Neural crest cell (in vitro differentiated cells): ENCODE measurements at places on chromosomes 3 and 15.

- H3K36me3 ChIP-seq: no peaks in the 10 kb centered on the region
- H3K4me3 ChIP-seq: no peak overlapping the region
- no peak overlapping the region for H3K27ac ChIP-seq
- H3K4me1 ChIP-seq: peaks cover 12% of the 10 kb centered on the region
- DNase-seq: no peak
Measured at GRCh38 chr3:16411441-16411840, 102.1 kb downstream of the RFTN1 start.

- H3K27ac ChIP-seq: no peak overlapping the region
- no peak overlapping the region for H3K4me3 ChIP-seq
- peaks cover 33% of the 10 kb centered on the region for H3K36me3 ChIP-seq
- DNase-seq: no peak
- peaks cover 8% of the 10 kb centered on the region for H3K4me1 ChIP-seq
Measured at GRCh38 chr3:31629054-31629453, 96.3 kb downstream of the STT3B start.

GRCh38 chr3:66692042-66692765 is 191.4 kb upstream of the LRIG1 start:
- peak overlapping the region; percentile 29 for H3K27ac ChIP-seq
- peaks cover 23% of the 10 kb centered on the region for H3K4me1 ChIP-seq
- H3K36me3 ChIP-seq: no peaks in the 10 kb centered on the region
- no peak overlapping the region for H3K4me3 ChIP-seq
- no peak for DNase-seq
- no peaks in the 10 kb centered on the region for H3K27me3 ChIP-seq

GRCh38 chr3:76107935-76108570 is 322.7 kb upstream of the ZNF717 start:
- H3K36me3 ChIP-seq: no peaks in the 10 kb centered on the region
- H3K27me3 ChIP-seq: no peaks in the 10 kb centered on the region
- no peak overlapping the region for H3K27ac ChIP-seq
- H3K4me1 ChIP-seq: no peaks in the 10 kb centered on the region
- H3K4me3 ChIP-seq: no peak overlapping the region

- H3K27ac ChIP-seq: no peak overlapping the region
- no peak overlapping the region for H3K4me3 ChIP-seq
- peaks cover 25% of the 10 kb centered on the region for H3K4me1 ChIP-seq
- H3K36me3 ChIP-seq: no peaks in the 10 kb centered on the region
- DNase-seq: no peak
Measured at GRCh38 chr3:129345971-129346370, 67.3 kb downstream of the HMCES start.

DNA sequence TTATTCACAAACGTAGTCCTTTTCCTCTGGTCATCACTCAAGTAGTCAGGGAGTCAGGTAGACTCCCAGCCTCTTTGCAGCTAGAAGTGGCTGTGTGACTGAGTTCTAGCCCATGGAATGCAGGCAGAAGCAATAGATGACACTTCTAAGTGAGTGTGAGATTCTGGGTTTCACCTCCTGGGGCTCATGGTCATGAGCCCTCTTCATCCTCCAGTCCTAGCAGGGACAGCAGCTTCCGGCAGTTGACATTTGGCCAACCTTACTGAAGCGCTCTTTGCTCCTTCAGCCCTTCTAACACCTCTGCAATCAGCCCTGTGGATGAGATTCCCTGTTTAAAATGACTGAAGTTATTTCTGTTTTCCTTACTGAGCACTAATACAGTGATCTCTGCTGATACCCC is 21.8 kb downstream of the SLC12A8 start:
- no peak overlapping the region for H3K4me3 ChIP-seq
- peaks cover 21% of the 10 kb centered on the region for H3K4me1 ChIP-seq
- no peak overlapping the region for H3K27ac ChIP-seq
- DNase-seq: no peak

DNA sequence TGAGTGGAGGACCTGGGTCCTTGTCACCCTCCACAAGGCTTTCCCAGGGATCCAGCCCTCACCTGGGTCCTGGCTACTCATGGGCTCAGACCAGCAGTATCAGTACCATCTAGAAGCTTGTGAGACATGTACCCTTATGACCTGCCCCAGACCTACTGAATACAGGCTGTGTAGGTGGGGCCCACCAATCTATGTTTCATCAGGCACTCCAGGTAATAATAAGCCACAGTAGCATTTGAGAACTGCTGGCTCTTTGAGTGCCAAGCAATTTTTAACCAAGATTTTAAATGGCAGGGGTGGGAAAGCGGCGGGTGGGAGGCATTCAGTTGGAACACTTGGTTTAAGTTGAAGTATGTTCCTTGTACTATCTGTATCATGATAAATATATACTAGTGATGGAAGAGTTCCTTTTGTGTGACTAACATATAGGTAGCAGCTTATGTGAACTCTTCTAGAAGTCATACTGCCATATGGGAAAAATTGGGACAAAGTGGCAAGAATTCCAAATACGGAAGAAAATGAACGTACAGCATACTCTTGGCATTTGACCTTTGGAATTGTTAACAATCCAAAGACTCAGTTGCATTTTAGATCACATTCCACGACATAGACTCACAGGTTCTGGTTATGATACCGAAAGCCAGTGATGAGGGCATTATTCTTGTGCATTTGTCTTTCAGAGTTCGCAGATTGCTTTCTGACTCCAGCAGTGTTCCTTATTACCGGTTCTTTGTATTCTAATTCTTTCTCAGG is 190.4 kb downstream of the GHSR start:
- no peaks in the 10 kb centered on the region for H3K27me3 ChIP-seq
- peaks cover 39% of the 10 kb centered on the region for H3K4me1 ChIP-seq
- H3K27ac ChIP-seq: peak overlapping the region; percentile 55
- no peak for DNase-seq
- H3K36me3 ChIP-seq: peaks cover 8% of the 10 kb centered on the region
- H3K4me3 ChIP-seq: no peak overlapping the region

DNA sequence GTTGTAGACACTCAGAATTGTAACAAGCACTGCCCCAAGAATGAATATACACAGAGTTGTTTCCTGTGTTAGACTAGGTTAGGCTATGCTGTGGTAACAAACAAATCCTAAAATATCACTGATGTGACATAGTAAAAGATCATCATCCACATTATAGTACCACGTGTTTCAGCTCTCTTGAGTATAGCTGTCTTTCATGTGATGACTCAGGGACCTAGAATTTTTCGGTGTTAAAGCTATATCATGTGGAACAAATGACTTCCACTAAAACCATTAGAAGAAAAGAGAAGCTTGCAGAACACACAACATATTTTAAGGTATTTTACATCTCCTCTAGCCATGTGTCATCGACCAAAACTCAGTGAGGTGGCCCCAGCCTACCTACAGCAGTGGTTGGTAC is 307.9 kb upstream of the RBMS3 start:
- H3K27ac ChIP-seq: no peak overlapping the region
- peaks cover 14% of the 10 kb centered on the region for H3K36me3 ChIP-seq
- DNase-seq: no peak
- no peaks in the 10 kb centered on the region for H3K27me3 ChIP-seq
- no peaks in the 10 kb centered on the region for H3K4me1 ChIP-seq

- H3K4me3 ChIP-seq: no peak overlapping the region
- DNase-seq: no peak
- H3K4me1 ChIP-seq: no peaks in the 10 kb centered on the region
- H3K27ac ChIP-seq: no peak overlapping the region
- H3K36me3 ChIP-seq: no peaks in the 10 kb centered on the region
Measured at GRCh38 chr3:107082527-107082926, 294.7 kb upstream of the CCDC54 start.

DNA sequence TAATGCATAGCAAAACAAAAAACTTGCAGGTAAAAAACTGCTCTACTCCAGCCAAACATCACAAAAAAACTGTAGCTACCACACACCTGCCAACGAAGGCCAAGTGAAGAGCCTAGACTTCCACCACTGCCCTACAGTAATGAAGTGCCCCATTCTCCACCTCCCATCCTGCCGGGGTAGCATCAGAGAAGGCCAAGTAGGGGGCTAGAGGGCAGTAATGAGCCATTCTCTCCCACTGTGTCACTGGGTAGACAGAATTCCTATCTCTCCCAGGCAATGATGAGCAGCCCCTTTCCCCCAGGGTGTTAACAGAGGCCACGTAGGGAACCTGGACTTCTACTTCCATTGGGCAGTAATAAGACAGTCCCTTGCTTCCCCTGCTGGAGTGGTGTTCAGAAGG is 9.5 kb downstream of the SEC22C start:
- H3K27me3 ChIP-seq: no peaks in the 10 kb centered on the region
- DNase-seq: peak; percentile 22
- H3K36me3 ChIP-seq: peaks cover 41% of the 10 kb centered on the region
- peaks cover 6% of the 10 kb centered on the region for H3K4me1 ChIP-seq
- no peak overlapping the region for H3K27ac ChIP-seq

DNA sequence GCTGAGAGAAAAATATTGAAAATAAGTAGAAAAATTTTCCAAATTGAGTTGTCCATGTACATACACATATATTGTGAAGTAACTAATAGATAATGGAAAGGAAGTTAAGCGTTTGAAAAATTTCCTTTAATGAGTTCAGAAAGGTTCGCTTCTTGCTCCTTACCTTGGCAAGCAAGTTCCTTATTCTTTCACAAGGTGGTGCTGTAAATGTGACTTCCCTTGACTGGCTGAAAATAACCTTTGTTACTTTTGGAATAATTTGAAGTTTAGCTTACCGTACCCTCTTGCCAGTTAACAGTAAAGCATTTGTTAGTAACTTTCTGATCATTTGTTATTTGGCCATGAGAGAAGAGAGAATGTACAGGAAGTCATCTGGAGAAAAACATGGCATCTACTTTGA is 41.6 kb downstream of the PYDC2 start:
- peaks cover 10% of the 10 kb centered on the region for H3K4me1 ChIP-seq
- H3K27ac ChIP-seq: peak overlapping the region; percentile 2
- H3K4me3 ChIP-seq: no peak overlapping the region
- no peaks in the 10 kb centered on the region for H3K36me3 ChIP-seq

DNA sequence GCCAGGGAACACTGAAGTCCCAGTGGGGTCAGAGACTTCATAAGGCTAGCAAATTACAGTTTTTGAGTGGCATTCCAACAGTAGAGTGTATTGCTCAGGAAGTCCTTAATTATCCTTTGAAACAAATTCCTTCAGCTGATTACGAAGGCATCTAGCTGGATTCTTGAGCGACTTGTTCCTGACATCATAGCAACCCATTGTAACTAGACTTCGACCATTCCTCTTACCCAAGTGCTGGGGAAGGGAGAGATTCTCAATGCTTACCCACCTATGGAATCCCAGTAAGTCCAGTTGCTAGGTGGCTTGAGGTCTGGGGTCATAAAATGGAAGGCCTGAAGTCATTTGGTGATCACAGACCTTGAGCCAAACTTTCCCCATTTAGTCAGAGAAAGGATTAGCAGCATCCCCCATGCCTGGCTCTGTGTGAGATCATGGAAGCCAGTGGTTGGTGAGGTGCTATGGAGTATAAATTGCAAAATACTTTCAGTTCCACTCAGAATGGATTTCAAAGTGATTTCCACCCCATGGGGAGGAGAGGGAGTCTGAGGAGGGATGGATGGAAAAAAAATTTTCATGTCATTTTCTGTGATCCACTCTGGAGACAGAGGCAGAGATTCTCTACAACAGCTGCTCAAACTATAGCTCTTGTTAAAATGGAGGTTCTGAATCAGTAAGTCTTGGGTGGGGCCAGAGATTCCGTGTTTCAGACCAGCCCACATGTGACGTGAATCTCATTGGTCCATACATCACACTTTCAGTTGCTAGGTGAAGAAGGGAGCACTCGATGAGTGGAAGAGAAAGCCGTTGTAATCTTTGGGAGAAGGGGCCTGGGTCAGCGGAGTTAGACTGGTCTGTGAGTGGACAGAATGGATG is 45.7 kb downstream of the CD86 start:
- peaks cover 2% of the 10 kb centered on the region for H3K4me1 ChIP-seq
- H3K4me3 ChIP-seq: no peak overlapping the region
- no peaks in the 10 kb centered on the region for H3K27me3 ChIP-seq
- DNase-seq: no peak
- H3K27ac ChIP-seq: peak overlapping the region; percentile 86

GRCh38 chr15:25220834-25221233 is 218.0 kb downstream of the UBE3A start:
- no peak overlapping the region for H3K4me3 ChIP-seq
- H3K4me1 ChIP-seq: no peaks in the 10 kb centered on the region
- no peaks in the 10 kb centered on the region for H3K36me3 ChIP-seq
- no peak overlapping the region for H3K27ac ChIP-seq
- DNase-seq: no peak

GRCh38 chr15:100588638-100589242 is 13.2 kb downstream of the LINS1 start:
- peaks cover 58% of the 10 kb centered on the region for H3K36me3 ChIP-seq
- no peak for DNase-seq
- no peak overlapping the region for H3K27ac ChIP-seq
- H3K4me1 ChIP-seq: no peaks in the 10 kb centered on the region
- H3K4me3 ChIP-seq: no peak overlapping the region

GRCh38 chr15:34359416-34359815 is 7.6 kb downstream of the LPCAT4 start:
- H3K27ac ChIP-seq: no peak overlapping the region
- no peaks in the 10 kb centered on the region for H3K4me1 ChIP-seq
- DNase-seq: no peak
- H3K27me3 ChIP-seq: no peaks in the 10 kb centered on the region
- H3K36me3 ChIP-seq: peaks cover 2% of the 10 kb centered on the region

- H3K4me3 ChIP-seq: no peak overlapping the region
- no peak for DNase-seq
- H3K4me1 ChIP-seq: no peaks in the 10 kb centered on the region
- H3K36me3 ChIP-seq: no peaks in the 10 kb centered on the region
- H3K27me3 ChIP-seq: no peaks in the 10 kb centered on the region
- H3K27ac ChIP-seq: no peak overlapping the region
Measured at GRCh38 chr3:150680562-150680961, 23.2 kb downstream of the ERICH6 start.

DNA sequence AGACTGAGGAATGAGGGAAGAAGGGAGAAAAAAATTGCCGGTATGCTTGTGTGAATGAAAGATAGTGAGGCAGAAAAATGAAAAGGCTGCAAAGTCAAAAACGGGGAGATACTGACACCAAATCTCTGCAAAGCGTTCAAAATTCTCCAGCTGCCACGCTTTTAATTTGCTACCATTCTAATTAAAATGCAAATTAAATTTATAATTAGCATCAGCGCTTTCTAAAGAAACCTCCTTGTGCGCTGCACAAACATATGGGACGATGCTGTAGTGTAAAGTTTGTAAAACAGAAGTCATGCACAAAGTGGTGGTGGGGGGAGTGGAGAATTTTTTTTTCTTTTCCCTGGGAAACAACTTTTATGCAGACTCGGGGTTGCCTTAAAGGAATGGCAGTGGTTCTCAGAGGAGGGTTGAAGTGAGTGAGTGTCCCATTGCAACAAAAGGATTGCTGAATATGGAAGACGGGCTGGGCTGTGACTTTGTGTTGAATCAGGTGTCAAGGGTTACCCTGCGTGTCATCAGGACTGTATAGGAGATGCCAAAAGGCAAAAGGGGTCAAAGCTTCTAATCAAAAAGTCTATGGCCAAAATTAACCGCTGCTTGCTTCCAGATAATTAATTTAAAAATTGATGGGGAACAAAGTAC is 472.2 kb downstream of the NR2F2 start:
- H3K27ac ChIP-seq: peak overlapping the region; percentile 12
- no peak for DNase-seq
- H3K27me3 ChIP-seq: no peaks in the 10 kb centered on the region
- H3K4me3 ChIP-seq: peak overlapping the region; percentile 29
- peaks cover 62% of the 10 kb centered on the region for H3K4me1 ChIP-seq

GRCh38 chr3:30042916-30043555 is 563.4 kb upstream of the TGFBR2 start:
- H3K4me1 ChIP-seq: peaks cover 31% of the 10 kb centered on the region
- no peaks in the 10 kb centered on the region for H3K27me3 ChIP-seq
- peaks cover 7% of the 10 kb centered on the region for H3K36me3 ChIP-seq
- no peak overlapping the region for H3K4me3 ChIP-seq

GRCh38 chr15:95494971-95495541 is 835.4 kb upstream of the NR2F2 start:
- peak overlapping the region; percentile 39 for H3K27ac ChIP-seq
- no peak overlapping the region for H3K4me3 ChIP-seq
- no peak for DNase-seq
- no peaks in the 10 kb centered on the region for H3K36me3 ChIP-seq
- H3K27me3 ChIP-seq: no peaks in the 10 kb centered on the region
